ENCODE measurements at places on chromosomes 7 and 10.

DNA sequence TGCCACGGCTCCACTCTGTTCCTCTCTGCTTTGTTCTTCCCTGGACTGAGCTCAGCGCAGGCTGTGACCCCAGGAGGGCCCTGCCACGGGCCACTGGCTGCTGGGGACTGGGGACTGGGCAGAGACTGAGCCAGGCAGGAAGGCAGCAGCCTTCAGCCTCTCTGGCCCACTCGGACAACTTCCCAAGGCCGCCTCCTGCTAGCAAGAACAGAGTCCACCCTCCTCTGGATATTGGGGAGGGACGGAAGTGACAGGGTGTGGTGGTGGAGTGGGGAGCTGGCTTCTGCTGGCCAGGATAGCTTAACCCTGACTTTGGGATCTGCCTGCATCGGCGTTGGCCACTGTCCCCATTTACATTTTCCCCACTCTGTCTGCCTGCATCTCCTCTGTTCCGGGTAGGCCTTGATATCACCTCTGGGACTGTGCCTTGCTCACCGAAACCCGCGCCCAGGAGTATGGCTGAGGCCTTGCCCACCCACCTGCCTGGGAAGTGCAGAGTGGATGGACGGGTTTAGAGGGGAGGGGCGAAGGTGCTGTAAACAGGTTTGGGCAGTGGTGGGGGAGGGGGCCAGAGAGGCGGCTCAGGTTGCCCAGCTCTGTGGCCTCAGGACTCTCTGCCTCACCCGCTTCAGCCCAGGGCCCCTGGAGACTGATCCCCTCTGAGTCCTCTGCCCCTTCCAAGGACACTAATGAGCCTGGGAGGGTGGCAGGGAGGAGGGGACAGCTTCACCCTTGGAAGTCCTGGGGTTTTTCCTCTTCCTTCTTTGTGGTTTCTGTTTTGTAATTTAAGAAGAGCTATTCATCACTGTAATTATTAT, 1.2 kb downstream of the CLDN4 start:
- no peak for DNase-seq

DNA sequence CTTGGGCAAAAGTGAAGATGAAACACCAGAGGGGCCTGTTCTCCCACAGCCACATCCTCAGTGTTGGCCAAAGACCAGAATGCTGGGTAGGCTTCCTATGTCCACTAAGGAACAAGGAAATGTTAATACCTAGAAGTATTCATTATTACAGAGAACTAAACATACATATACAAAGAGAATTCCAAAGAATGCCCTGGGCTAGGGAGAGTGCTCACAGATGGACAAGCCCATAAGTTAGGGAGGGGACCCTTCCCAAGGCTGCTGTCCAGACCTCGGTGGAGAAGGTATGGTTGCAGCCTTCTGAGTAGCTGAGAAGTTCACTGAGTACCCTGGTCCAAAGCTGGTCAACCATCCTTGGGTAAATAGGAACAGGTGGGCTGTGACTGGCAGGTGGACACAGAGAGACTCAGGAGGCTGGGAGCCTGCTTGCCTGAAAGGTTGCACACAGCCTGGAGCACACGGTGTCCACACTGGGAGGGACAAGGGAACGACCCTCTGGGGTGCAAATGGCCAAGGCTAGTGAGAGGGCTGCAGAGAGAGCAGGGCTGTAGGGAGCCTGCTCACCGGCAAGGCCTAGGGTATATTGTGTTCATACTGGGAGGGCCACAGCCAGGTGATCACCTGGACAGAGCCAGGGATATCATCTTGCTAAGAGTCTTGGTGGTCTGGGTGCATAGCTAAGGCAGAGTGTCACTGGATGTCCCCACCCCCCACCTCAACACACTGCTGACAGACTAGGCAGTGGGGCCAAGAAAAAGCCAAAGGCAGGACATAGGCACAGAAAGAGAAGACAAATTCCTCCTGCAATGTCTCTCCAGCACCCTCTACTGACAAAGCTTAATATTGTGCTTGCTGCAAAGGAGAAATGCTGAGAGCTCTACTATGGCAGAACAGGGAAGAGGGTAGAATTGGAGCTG, 40.3 kb downstream of the CPVL start:
- DNase-seq, result no peak

- no peak for DNase-seq
Observed at GRCh38 chr10:52443419-52444388, 129.6 kb downstream of the DKK1 start.

DNA sequence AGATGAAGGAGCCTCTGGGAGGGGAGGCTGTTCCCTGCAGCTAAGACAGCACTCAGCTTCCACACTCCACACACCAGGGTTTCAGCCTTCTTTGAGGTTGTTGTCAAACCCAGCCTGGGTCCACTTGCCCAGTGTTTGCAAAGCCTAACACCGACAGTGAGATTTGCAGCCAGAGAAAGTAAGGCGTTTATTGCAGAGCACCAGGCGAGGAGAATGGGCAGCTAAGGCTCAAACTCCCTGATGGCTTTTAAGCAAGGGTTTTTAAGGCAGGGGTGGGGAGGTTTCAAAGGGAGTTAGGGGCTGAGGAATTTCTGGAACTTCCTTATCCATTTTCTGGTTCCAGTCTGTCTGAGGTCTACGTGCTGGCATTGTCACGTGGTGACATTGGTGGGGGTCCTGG, 4.7 kb upstream of the ZNF775 start:
- DNase-seq, result no peak

DNA sequence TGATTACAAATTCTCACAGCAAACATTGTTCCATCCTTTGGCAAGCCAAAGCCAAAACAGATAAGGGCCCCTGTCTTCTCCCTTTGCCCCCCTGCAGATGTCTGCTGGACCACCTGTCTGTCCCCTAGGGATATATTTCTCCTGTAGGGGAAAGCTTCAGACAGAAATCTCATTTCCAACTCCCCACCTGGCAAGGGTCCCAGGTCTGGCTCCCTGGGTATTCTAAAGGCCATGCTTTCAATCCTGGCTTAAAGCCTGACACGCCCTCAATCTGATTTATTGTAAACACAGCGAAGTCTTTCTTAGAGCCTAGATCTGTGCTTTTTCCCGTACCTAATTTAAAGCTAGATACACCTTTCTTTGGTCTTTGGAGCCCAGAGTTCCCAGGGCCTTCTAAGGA, 66.1 kb downstream of the KCNMA1 start:
- no peak for DNase-seq

DNA sequence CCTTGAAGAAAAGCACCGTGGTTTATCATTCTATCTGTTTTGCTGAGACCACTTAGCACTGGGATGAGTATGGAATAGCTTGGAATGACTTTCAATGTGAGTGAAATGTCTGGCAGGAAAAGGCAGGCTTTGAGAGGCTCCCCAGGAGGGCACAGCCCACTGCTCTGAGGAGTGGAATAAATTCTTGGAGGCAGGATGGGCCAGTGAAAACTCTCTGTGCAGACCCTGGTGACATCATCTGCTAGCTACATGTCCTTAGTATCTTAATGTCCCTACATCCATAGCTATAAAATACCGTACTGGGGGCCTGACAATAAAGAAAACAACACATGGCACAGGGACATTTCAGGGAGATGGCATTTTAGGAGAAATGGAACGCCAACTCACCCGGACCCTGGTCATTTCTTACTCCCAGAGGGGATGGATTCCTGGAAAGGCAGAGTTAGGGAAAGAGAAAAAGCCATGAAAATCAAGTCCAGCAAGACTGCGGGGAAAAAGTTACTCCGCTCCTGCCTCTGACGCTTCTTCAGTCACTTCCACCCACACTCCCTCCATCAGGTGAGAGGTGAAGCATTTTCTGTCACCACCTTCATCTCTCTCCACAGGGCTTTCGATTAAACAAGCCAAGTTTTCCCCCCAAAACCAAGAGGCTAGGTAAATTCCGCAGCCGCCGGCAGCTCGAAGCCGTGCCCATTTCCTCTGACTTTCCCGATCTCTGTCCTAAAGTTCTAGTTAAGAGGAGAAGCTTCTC, 991 bp downstream of the ZNF239 start:
- DNase-seq, result peak; percentile 17

GRCh38 chr7:107173691-107174406, 5.0 kb downstream of the HBP1 start:
- no peak for DNase-seq

- DNase-seq, result no peak
Observed at GRCh38 chr10:86434656-86435055, 68.1 kb upstream of the GRID1 start.

- DNase-seq, result no peak
Observed at GRCh38 chr7:38574086-38574485, 57.1 kb downstream of the AMPH start.

- no peak for DNase-seq
Observed at GRCh38 chr7:65503434-65504152, 129.9 kb downstream of the ZNF92 start.

- no peak for DNase-seq
Observed at GRCh38 chr7:44313621-44314031, 11.8 kb downstream of the CAMK2B start.

DNA sequence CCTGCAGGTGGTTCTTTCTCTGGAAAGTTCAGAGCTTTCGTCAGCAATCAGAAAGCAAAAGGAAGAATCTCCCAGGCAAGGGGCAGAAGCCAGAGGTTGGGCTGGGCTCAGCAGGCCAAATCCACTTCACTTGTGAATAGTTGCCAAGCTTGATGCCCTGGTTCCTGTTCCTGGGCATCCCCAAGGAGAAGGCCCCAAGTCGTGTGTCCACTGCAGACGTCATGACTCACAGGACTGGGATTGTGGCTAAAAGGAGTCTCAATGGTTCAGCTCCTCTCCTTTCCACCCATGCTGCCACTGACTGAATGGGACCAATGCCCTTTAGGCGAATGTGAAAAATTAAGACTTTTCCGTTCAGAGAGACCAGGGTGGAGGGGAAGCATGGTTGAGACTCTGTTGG, 38.6 kb upstream of the TRIM8 start:
- no peak for DNase-seq

GRCh38 chr7:123872908-123873307, 27.9 kb downstream of the HYAL4 start:
- no peak for DNase-seq

GRCh38 chr7:64651203-64651602, 14.7 kb upstream of the ZNF107 start:
- no peak for DNase-seq

DNA sequence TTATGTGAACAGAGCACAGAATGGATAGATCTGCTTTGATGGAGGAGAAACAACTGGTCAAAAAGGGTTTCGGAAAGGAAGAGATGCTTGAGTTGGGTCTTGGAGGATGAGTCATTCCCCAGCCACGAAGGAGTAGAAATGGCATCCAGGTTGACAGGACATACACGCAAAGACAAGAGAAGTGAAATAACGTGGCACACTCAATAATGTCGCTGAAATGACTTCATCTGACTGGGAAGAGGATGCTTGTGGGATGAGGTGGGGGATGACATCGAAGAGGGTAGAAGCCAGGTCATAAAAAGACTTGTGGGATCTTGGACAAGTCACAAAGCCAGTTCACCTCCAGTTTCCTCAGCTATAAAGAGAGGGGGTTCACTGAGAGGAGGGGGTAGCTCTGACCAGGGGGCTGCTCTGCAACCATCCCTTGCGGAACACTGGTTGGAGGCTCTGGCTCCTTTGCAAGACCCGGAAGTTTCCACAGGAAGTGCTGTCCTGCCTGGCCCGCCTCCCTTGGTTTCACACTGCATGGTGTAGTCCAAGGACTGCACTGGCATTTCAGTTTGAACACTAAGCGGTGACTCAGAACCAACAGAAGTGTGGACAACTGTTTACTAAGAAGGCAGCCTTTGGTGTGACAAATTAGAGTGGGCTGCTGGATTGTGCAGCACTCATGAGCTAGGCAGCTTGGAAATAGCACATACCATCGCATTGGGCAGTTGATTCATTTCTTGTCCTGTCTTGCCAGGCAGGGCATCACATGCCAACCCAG, 189.9 kb upstream of the ADO start:
- no peak for DNase-seq

DNA sequence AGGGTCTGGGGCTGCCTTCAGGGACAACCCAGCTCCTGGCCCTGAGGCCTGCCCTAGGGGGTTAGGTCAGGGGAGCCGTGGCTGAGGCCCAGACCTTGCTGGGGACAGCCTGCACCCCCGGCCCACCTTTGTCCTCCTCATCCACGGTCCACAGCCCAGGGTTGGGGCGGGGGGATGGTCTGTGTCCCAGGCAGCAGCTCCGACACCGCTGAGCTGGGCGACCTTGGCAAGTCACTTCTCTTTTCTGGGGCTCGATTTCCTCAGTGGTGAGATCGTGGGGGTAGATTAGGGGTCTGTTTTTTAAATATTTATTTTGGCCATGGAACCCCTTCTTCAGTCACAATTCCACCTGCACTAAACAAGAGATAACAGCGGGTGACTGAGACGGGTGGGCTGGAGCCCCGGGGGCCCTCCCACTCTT, 30.9 kb downstream of the DNAJB12 start:
- DNase-seq, result no peak

- no peak for DNase-seq
Observed at GRCh38 chr10:96138102-96138501, 8.0 kb downstream of the ZNF518A start.

DNA sequence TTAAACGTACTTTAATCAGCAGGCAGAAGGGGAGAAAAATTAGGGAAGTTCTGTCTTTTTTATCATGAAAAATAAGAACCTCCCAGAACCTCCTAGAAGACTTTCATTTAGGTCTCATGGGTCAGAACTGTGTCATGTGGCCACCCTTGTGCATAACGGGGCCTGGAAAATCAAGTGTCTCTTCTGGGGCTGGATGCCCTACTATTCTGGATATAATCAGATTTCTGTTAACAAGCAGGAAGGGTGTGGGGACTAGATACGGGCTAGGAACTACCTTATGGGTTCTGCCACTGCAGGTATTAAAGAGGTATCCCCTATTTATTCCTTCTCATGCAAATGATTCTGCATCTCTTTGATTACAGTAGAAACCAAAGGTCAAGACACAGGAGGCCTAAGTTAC, 14.1 kb downstream of the LANCL2 start:
- no peak for DNase-seq

GRCh38 chr10:122815458-122815857, 30.2 kb downstream of the CUZD1 start:
- DNase-seq, result no peak

- no peak for DNase-seq
Observed at GRCh38 chr7:14229047-14229446, 239.6 kb upstream of the ETV1 start.

All from central memory CD4-positive, alpha-beta T cell (primary cell).